Naive B cell (primary cell): ENCODE measurements at places on chromosomes 1 and 21.
A peak's percentile ranks its signal among the peaks of the same experiment; 100 is the strongest.

DNA sequence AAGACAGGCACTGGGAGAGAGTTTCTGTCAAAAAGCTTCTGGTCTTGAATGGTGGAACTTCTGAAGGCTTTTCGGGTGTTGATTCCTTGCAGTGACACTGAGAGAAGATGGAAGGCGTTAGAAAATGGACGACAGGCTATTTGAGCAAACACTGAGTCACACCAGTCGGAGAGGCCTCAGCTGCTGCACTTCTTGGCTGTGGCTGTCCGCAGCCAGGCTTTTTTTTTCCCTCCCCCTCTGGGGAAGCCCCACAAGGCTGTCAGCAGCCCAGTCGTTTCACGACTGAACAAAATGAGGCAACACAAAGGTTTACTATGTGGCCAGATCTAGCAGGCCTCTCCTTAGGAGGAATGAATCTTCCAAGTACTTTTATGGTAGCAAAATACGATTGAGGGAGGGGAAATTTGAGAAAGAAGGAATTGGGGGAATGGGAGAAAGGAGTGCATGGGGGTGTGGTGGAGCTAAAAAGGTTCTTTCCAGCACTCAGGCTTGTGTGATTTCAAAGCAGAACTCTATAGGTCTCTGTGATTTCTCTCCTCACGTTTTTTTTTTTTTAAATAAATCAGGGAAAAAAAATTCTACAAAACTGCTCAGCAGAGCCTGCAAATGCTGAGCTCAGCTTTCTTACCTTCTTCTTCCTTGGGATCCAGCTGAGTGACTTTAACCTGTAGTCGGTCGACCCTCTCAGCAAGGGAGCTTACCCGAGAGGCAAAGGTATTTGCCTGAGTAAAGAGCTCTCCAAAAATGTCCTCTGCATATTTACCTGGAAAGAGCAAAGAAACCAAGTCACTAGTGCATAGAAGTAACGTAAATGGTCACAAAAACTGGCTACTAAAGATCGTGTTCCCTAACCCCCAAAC is 26.1 kb downstream of the GPR3 start:
- H3K4me1 ChIP-seq, result peaks cover 39% of the 10 kb centered on the region
- H3K27ac ChIP-seq, result peak overlapping the region; percentile 85
- H3K36me3 ChIP-seq, result peaks cover 16% of the 10 kb centered on the region
- no peaks in the 10 kb centered on the region for H3K27me3 ChIP-seq
- DNase-seq, result no peak

GRCh38 chr1:58596631-58597052 is 19.6 kb upstream of the TACSTD2 start:
- no peak overlapping the region for H3K4me3 ChIP-seq
- H3K36me3 ChIP-seq, result peaks cover 7% of the 10 kb centered on the region
- DNase-seq, result no peak
- H3K27ac ChIP-seq, result no peak overlapping the region

DNA sequence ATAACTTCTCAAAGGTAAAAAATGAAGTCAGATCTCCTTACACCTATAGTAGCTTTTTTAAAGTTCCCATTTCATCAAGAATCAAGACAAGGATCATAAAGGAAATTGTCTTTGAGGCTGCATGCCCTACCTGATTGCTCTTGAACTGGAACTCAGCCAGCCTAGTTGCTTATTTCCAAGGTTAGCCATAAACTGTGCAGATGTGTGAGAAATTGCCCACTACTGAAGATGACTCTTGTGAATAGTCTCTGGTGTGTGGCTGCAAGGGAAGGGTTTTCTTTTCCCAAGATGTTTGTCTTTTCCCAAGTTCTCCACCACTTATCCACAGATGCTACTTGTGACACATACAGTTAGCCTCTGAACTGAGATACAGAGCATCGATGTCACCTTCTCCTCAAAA is 81.7 kb upstream of the DUSP10 start:
- DNase-seq, result no peak
- H3K4me3 ChIP-seq, result no peak overlapping the region
- H3K27ac ChIP-seq, result peak overlapping the region; percentile 36
- peaks cover 34% of the 10 kb centered on the region for H3K4me1 ChIP-seq
- H3K27me3 ChIP-seq, result no peaks in the 10 kb centered on the region

DNA sequence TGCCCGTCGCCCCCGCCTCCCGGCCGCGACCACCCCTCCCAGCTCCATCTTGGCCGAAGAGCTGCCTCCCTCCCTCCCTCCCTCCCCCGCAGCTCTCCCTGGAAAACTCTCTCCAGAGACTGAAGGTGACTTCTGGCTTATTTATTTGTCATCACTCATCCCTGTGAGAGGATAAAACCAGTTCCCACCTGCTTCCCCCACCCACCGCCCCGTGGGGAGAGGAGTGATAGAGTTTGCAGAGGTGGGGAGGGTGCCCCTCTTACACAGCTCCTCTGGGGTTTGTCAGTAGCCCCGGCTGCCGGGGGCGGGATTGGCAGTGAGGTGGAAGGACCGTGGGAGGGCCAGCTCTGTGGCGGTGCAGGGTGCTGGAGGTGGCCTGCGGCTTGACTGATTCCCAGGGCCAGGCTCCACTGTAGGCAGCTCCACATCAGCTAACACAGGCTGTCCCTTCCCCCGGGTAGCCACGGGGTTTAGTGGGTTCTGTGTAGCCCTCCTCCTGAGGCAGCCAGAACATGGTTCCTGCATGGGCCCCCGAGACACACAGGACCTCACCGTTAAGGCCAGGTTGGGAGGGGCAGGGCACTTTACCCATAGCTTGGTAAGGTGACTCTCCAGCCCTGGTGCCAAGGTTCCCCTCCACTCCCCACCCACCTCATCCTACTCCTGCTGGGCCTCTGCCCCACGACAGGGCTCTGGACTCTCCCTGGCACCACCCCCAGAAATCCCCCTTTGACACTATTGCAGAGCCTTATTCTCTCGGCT is 62.2 kb downstream of the ELK4 start:
- no peak for DNase-seq
- H3K4me1 ChIP-seq, result peaks cover 6% of the 10 kb centered on the region
- H3K27ac ChIP-seq, result no peak overlapping the region
- peak overlapping the region; percentile 76 for H3K4me3 ChIP-seq

DNA sequence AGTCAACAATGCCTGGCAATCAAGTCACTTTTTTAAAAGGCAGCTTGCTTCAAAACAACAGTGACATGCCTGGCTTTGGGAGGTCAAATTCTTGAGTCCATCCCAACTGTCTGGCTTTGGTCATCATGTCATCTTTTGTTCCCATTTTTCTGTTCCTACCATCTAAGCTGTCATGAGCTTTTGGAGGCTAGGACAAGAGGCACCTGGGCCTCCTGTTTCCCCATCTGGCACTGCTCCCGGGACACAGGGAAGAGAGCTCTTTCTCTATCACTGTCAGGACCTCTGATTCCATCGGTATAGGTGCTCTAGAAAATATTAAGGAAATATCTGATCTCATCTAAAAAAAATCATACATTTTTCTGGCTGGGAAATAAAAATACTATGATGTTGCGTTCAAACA is 156.3 kb downstream of the CLIC6 start:
- no peak overlapping the region for H3K4me3 ChIP-seq
- no peak for DNase-seq
- no peaks in the 10 kb centered on the region for H3K27me3 ChIP-seq
- H3K36me3 ChIP-seq, result peaks cover 61% of the 10 kb centered on the region
- H3K27ac ChIP-seq, result no peak overlapping the region

GRCh38 chr1:39105061-39105840 is 79.1 kb downstream of the NDUFS5 start:
- no peaks in the 10 kb centered on the region for H3K36me3 ChIP-seq
- H3K4me1 ChIP-seq, result peaks cover 31% of the 10 kb centered on the region
- DNase-seq, result peak; percentile 50
- H3K4me3 ChIP-seq, result no peak overlapping the region

DNA sequence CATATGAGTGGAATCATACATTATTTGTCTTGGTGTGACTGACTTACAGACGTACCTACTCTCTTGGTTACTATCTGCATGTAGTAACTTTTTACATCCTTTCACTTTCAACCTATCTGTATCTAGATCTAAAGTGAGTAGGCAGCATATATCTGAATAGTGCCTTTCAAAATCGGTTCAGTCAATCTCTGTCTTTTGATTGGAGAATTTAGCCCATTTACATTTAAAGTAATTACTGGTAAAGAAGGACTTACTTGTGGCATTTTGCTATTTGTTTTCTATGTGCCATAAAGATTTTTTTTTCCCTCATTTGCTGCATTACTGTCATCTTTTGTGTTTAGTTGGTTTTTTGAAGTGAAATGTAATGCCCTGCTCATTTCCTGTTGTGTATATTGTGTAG is 14.2 kb downstream of the UTS2 start:
- H3K36me3 ChIP-seq, result peaks cover 41% of the 10 kb centered on the region
- no peaks in the 10 kb centered on the region for H3K27me3 ChIP-seq
- H3K4me3 ChIP-seq, result no peak overlapping the region
- no peaks in the 10 kb centered on the region for H3K4me1 ChIP-seq
- no peak for DNase-seq

GRCh38 chr1:46098027-46098712 is 34.3 kb downstream of the PIK3R3 start:
- DNase-seq, result no peak
- H3K36me3 ChIP-seq, result peaks cover 8% of the 10 kb centered on the region
- peaks cover 7% of the 10 kb centered on the region for H3K4me1 ChIP-seq
- no peak overlapping the region for H3K4me3 ChIP-seq

DNA sequence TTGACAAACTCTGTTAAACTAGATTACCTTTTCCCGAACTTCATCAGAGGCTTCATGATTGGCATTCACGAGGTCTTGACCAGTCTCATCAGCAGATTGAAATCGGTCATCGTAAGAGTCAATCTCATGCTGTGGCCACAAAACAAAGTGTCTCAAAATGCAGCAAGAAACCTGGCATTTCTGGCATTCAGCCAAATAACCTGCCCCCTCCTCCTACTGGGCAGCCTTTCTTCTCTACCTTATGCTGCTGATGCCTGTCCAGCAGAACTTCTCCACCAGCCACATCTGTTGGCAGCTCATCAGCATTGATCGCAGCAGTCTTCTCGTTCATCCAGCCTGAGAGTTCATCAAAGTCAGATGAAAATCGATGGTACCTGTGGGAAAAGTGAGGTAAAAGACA is 12.2 kb downstream of the SPTA1 start:
- no peaks in the 10 kb centered on the region for H3K27me3 ChIP-seq
- DNase-seq, result no peak
- H3K27ac ChIP-seq, result no peak overlapping the region
- H3K36me3 ChIP-seq, result no peaks in the 10 kb centered on the region
- H3K4me1 ChIP-seq, result no peaks in the 10 kb centered on the region

- peak overlapping the region; percentile 93 for H3K27ac ChIP-seq
- peaks cover 84% of the 10 kb centered on the region for H3K4me1 ChIP-seq
- DNase-seq, result peak; percentile 46
- peak overlapping the region; percentile 80 for H3K4me3 ChIP-seq
Observed at GRCh38 chr1:226181996-226182714, 4.4 kb downstream of the ACBD3 start.

GRCh38 chr1:87149241-87150041 is 179.2 kb upstream of the LMO4 start:
- peaks cover 58% of the 10 kb centered on the region for H3K27me3 ChIP-seq
- no peaks in the 10 kb centered on the region for H3K36me3 ChIP-seq
- no peak overlapping the region for H3K27ac ChIP-seq
- H3K4me3 ChIP-seq, result no peak overlapping the region

- H3K27ac ChIP-seq, result peak within 1 kb of the TSS; percentile 63
- H3K4me1 ChIP-seq, result peaks cover 52% of the 10 kb centered on the region
- peak within 1 kb of the TSS; percentile 63 for H3K4me3 ChIP-seq
- H3K27me3 ChIP-seq, result no peaks in the 10 kb centered on the region
- H3K36me3 ChIP-seq, result no peaks in the 10 kb centered on the region
Observed at GRCh38 chr1:32208891-32209328, at the start of gene DCDC2B. TSS of gene DCDC2B (plus strand) at chr1:32209089. CDS start at chr1:32209094, 5 bp downstream.

DNA sequence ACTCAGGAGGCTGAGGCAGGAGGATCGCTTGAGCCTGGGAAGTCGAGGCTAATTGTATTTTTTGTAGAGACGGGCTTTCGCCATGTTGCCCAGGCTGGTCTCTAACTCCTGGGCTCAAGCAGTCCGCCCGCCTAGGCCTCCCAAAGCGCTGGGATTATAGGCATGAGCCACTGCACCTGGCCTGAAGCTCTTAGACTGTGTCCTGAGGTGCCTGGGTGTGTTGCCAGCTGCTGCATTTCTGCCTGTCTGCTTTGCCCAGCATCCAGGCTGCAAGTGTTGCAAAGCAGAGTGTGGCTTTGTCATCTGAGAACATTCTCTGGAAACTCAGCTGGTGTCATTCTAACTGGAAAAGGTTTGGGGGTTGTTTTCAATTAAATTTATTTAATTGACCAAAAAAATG is 105.0 kb downstream of the HUNK start:
- DNase-seq, result no peak
- peaks cover 7% of the 10 kb centered on the region for H3K36me3 ChIP-seq
- no peak overlapping the region for H3K4me3 ChIP-seq
- no peaks in the 10 kb centered on the region for H3K4me1 ChIP-seq

- peak overlapping the region; percentile 76 for H3K27ac ChIP-seq
- DNase-seq, result peak; percentile 20
- H3K4me1 ChIP-seq, result peaks cover 20% of the 10 kb centered on the region
Observed at GRCh38 chr21:37219761-37220432, 47.2 kb downstream of the VPS26C start.

DNA sequence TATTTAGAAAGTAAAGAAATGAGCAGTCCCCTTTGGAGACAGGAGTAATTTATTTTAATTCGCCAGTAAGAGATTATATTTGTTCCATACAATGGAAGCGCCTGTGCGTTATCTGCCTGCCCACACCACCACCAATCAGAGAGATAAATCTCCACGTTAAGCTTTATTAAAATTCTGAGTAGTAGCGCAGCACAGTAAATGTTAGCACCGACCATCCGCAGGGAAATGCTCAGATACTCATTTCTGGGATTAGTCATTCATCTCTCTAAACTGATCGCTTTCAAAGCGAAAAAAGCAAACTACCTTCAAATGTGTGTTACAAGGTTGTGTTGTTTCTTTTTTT is 1.2 kb downstream of the ETS2 start:
- H3K27ac ChIP-seq, result no peak overlapping the region
- H3K4me3 ChIP-seq, result peak overlapping the region; percentile 94
- H3K27me3 ChIP-seq, result peaks cover 6% of the 10 kb centered on the region
- peaks cover 27% of the 10 kb centered on the region for H3K4me1 ChIP-seq

- no peak overlapping the region for H3K4me3 ChIP-seq
- DNase-seq, result no peak
- peaks cover 15% of the 10 kb centered on the region for H3K4me1 ChIP-seq
- H3K27me3 ChIP-seq, result no peaks in the 10 kb centered on the region
Observed at GRCh38 chr1:9737057-9737456, 85.5 kb downstream of the PIK3CD start.
